ENCODE measurements at places on chromosomes 12 and 14.

DNA sequence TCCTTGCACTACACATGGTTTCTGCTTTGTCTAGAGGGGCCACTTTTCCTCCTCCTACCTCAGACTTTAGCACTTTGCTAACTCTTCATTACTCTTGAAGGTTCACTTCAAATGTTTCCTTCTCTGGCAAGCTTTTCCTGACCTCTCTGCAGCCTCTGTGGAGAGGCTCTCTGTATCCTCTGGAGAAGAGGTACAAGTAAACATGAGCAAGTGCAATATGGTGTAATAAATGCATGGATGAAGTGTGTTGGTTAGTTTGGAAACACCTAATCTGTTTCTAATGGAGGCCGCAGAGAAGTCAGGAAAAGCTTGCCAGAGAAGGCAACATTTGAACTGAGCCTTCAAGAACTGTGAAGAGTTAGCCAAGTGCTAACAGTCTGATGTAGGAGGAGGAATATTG, 329.3 kb downstream of the GRIN2B start:
- no peak for DNase-seq

GRCh38 chr14:97581016-97581415, 783.8 kb downstream of the VRK1 start:
- DNase-seq = no peak

GRCh38 chr14:23373041-23373440, 432 bp downstream of the IL25 start:
- no peak for DNase-seq

DNA sequence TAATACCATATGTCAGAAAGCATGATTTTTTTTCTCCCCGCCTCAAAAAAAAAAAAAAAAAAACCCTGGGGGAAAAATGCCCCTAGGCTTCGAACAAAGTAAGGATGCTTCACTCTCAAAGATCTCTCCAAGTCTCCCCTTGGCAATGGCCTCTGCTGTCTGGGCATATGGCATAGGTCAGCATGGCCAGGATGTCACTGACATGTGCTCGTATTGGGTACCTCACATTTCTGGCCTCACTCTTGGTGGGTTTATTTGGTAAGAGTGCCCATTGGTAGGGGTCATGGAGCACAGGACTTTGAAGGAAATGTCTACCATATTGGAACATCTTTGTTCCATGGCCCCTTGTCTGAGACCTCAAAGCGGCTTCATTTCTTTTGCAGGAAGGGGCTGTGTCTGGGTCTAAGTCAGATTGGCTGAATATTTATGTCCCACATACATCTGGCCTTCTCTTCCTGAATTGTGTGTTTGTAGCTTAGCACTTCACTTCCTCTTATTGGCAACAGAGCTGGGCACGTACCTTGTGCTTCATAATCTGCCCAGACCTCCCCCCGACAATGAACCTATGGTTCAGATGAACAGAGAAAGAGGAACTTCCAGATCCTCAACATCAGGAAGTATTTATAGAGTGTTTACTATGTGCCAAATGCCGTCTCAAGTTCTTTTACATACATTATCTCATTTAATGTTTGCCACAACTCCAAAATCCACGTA, 36.3 kb upstream of the OAS1 start:
- no peak for DNase-seq

DNA sequence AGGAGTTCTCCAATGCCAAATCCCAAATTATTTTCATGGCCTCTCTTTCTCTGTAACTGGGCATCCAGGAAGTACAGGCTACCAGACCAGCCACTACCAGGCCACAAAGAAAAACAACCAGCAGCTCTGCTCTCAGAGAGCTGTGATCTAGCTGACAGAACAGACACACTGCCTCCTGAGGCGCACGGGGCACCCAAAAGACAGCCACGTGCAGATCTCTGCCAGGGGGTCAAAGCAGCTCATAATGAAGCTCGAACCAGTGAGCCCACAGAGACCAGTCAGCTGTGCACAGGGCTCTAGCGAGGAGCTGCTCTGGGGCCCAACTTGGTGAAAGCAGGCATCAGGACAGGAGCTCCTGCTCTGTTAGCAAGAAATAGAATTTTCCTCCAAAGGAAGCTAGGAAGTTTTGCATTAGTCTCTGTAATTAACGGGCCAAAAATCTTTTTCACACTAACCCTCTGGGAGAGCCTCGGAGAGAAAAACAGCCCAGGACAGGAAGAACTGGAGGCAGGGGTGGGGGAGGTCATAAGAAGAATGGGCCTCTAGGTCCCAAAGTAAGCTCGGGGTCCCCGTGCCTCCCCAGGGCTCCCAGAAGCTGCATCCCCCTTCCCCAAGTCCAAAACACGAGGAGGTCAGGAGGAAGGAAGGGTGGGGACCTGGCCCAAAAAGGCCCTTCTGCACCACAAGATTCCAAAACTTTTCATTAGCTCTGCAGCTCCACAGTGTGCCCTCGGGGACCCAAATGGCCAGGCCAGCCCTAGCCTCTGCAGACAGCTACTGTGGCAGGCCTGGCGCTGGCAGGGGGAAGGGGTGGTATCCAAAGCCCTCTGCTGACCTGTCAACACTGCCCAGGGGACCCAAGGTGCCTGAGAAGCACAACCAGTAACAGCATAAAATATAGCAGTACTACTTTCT, 30.2 kb downstream of the ACTN1 start:
- DNase-seq = no peak

DNA sequence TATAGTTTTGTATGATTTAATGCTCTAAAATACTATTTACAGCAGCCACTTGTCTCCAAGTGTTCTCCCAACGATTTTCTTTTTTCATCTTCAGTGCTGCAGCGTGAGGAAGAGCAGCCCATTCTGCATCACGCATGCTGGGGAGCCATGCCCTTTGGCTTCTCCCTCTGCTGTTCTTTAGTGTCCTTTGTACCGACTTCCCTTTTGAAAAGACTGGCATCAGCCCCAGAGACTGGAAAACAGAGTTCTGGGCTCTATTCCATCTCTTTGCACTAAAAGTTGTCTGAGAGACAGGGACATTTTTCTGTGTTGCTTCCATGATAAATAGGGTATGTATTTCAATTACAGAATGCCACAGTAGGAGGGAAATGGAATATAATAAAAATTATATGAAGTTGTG, 105.1 kb downstream of the RERG start:
- DNase-seq = no peak

DNA sequence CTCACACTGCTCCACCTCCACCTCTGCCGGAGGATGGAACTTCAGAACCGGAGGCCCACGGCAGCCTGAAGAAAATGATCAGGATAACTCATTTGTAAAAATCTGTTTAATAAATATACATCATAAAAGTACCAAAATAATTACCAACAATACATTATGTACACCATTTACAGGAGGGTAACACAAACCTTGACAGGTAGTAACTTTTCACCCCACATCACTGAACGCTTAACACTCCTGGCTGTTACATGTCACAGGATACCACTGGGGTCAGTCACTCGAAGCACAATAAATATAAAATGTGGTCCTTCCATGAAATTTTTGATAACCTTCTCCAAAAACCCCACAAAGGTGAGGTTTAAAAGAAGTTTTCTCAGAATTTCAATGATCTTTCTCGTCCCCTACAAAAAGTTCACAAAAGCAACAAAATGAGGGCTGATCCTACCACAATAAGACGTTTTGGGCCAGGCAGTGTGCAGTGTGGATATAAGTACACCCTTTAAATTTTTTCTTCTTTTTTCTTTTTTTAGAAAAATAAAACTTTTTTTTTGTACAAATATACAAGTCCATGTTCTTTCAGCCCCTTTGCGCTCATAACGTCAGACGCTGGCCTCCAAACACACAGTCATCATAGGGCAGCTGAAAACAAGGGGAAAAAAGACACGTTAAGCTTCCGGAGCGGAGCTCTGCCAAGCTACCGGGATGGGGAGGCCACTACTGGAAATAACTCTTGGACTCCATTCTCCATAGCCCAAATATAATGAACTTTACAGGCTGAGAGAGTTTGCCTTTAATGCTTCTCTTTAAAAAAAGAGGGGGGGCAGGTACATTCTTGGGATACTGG, 2.9 kb downstream of the NFKBIA start:
- no peak for DNase-seq

- no peak for DNase-seq
Measured at GRCh38 chr14:61523751-61524150, 171.6 kb upstream of the HIF1A start.
